ENCODE measurements at places on chromosomes 1 and 21.

GRCh38 chr1:3349161-3349967 is 105.1 kb upstream of the ARHGEF16 start:
- no peak for DNase-seq

- DNase-seq: no peak
Observed at GRCh38 chr1:5959667-5960230, 32.5 kb downstream of the NPHP4 start.

DNA sequence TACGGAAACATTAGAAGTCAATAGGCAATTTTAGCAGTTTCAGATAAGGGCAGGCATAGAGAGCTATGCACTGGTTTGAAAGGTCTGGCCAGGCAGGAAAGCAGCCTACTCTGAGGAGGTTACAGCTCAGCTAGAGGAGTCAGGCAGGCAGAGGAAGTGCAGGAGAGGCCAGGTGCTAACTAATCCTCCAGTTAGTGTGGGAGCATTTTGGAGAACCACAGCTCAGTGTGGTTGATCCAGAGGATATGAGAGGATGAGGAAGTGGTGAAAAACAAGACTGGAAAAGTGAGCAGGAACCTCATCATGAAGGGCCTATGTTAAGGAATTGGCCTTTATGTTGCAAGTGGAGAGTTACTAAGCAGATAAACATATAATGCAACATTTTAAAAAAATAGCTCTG is 282.4 kb upstream of the SGIP1 start:
- DNase-seq: no peak

- no peak for DNase-seq
Observed at GRCh38 chr1:205477121-205477758, 21.4 kb upstream of the BLACAT1 start.

DNA sequence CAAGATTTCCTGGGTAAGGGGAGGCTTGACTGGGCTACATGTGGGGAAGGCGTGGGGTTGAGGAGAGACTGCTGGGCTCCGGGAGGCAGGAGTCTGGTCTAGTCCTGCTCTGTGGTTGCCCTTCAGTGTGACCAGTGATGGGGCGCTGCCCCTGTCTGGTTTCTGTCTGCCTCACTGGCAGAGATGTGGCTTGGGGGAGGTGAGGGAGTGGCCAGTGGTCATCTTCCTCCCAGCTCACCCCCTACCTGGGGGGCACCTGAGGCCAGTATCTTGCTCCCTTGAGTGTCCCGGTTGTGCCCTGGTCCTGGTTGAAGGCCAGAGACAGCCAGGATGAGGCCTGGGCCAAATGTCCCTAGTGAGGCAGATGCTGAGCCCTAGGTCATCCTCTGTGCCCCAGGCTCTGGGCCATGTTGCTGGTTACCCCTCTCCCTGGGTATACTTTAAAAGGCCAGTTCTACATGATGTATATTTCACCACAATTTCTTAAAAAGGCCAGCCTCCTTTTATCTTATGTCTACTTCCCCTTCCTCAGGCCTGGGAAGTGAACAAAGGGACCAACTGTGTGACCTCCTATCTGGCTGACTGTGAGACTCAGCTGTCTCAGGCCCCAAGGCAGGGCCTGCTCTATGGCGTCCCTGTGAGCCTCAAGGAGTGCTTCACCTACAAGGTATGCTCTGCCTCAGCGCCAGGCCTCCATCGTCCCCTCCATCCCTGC is 10.5 kb downstream of the FAAH start:
- DNase-seq: no peak

GRCh38 chr1:118934706-118935105 is 53.4 kb downstream of the TBX15 start:
- DNase-seq: no peak

- no peak for DNase-seq
Observed at GRCh38 chr1:240515505-240515904, 96.5 kb downstream of the GREM2 start.

GRCh38 chr1:39666772-39667171 is 5.1 kb downstream of the NT5C1A start:
- no peak for DNase-seq

DNA sequence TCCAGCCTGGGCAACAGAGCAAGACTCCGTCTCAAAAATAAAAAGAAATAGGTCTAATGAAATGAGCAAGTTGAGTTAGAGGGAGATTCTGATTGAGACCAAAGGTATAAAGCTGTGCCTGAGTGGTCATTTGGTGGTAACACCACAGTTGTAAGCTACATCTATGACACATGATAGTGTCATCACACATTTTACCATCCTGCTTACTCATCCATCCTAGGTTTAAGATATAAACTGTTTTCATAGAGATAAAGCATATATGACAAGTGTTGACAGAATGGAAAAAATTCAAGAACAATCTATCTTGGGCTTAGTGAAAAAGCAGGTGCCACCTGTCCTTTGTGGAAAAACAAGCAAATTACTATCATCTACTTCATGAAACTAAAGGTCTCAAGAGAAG is 7.1 kb upstream of the CFAP141 start:
- no peak for DNase-seq

DNA sequence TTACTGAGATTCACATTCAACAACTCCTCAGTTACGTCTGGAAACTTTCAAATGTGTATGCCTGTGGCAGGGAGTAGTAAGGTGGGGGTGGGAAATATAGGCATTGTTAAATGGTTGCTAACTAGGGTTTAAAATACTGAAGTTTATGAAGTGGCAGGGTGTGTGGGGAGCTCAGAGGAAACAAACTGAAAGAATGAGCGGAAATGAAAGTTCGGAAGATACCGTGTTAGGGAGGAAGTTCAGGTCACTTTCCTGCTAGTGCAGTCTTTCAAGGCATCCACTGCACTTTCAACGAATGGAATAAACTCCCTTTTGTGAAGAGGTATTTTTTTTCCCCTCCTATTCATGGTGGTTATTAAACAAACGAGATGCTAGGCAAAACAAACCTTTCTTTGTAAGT is 19.7 kb downstream of the SYNJ1 start:
- DNase-seq: no peak

DNA sequence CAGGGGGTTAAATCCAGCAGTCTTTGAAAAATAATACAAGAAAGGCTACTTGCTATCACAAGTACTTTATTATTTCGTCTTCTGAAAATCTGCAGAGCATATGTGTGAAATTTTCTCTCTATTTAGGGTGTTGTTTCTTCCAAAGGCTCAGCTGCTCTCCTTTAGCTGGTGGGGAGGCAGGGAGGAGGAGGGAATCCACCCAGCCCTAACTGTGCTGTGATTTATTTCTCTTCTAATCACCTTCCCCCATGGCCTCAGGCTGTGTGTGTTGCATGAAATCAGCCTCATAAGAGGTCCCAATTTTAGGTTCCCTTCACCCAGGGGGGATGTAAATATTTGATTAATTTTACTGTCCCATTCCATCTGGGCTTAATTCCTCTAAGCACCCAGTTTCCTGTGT is 77.6 kb upstream of the PGBD5 start:
- DNase-seq: no peak

- peak; percentile 36 for DNase-seq
Observed at GRCh38 chr1:34597877-34598514, 156.9 kb upstream of the GJB5 start.

DNA sequence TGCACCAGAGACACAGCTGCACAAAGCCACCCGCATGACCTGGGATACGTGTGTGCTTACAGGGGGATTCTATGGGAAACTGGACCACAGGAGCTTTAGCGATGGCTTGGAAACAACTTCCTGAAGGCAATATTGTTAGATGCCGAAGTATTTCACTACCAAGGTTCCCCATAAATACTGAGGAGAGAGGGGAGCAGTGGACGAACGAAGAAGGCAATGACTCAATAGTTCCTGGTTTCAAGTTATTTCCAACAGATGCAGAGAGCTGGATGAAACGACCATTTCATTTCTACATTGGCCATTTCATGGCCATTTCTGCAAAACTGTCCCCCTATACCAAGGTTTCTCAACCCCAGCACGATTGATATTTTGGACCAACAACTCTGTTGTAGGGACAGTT is 61.3 kb downstream of the CD34 start:
- DNase-seq: no peak

DNA sequence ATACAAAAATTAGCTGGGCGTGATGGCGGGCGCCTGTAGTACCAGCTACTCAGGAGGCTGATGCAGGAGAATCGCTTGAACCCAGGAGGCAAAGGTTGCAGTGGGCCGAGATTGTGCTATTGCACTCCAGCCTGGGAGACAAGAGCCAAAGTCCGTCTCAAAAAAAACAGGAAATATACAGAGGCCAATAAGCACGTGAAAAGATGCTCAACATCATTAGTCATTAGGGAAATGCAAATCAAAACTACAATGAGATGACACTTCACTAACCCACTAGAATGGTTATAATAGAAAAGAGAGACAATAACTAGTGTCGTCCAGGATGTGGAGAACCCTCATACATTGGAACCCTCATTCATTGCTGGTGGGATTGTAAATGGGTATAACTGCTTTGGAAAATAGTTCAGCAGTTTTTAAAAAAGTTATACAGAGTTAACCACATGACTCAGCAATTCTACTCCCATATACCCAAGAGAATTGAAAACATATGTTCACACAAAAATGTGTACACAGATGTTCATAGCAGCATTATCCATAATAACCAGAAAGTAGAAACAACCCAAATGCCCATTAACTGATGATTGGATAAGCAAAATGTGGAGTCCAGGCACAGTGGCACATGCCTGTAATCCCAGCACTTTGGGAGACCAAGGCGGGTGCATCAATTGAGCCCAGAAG is 6.4 kb upstream of the E2F2 start:
- DNase-seq: peak; percentile 30

DNA sequence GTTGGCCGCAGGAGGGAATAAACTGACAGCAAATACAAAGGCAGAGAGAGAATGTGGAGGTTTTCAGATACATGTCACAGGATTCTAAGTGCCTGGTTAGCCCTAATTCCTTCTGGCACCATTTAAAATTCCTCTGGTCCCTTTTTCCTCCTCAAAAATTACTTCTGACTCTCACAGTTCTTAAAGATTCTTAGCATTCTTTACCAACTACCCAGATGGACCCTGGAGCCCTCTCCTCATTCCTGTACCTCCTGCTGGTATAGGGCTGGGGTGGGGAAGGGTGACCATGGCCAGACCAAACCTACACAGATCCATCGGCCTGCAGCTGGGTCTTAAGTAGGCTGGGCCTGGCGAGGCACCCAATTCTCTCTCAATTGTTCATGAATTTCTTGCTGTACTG is 7.2 kb downstream of the MKNK1 start:
- DNase-seq: no peak

- no peak for DNase-seq
Observed at GRCh38 chr1:118991448-118991847, 3.3 kb upstream of the TBX15 start.

DNA sequence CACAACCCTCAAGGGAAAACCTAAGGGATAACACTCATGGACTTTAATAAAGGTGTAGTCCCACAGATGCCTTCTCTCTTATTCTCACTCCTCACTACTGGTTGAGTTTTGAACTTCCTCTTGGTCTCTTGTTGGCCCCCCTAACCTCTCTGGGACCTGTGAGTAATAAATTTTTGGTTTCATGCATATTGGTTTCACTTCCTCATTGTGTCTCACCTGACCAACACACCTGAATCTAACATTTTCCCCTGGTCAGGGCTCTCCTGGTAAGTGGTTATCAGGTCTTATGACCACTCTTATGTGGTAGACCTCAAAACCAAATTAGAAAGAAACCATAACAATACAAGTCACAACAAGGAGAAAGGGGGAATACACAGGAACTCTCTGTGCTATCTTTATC is 60.5 kb upstream of the PRMT6 start:
- DNase-seq: no peak

DNA sequence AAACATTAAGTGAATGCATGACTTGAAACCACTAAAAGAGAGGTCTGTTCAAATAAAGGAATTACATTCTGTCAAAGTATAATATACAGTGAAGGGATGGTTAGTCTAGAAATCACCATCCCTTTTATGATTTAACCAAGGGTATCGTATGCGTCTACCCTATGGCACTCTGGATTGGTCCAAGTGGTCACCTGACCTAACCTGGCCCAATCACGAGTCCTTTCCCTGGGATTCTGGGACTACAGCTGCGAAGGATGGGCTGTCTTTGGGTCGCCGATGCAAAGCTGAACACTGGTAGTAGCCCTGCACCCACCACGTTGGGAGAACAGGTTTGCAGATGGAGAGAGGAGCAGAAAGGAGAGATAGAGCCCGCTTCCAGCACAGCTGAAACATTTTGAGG is 30.4 kb upstream of the C1orf198 start:
- no peak for DNase-seq

DNA sequence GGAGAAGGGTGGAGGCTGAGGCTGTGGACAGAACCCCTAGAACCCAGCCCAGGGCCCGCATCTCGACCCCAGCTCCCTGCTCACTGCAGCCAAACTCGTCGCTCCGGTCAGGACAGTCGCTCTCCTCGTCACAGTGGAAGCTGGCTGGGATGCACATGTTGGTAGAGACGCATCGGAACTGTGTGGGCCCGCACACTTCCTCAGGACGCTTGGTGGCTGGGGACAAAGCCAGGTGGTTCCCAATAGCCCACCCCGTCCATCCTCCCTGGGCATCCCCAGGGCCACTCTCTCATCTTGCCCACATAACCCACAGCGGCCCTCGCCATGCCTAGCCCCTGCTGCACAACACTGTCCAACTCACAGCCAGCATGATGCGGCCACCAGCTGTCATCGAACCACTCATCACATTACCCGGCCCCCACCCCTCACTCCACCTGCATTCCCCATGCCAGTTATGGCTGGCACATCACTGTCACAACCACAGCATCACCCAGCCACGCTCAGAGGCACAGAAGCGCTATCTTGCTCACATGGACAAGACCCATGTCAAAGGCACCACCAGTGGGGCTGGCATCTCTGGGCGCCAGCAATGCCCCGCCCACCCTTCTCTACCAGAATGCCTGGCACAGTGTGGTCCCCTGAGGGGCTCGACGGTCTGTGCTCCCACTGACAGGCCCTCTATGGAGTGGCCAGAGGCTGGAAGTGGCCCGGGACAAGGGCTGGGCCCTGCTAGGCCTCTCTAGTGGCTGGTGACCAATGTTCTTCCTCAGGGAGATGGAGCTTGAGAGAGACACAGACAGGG is 51.7 kb downstream of the HSPG2 start:
- DNase-seq: no peak

DNA sequence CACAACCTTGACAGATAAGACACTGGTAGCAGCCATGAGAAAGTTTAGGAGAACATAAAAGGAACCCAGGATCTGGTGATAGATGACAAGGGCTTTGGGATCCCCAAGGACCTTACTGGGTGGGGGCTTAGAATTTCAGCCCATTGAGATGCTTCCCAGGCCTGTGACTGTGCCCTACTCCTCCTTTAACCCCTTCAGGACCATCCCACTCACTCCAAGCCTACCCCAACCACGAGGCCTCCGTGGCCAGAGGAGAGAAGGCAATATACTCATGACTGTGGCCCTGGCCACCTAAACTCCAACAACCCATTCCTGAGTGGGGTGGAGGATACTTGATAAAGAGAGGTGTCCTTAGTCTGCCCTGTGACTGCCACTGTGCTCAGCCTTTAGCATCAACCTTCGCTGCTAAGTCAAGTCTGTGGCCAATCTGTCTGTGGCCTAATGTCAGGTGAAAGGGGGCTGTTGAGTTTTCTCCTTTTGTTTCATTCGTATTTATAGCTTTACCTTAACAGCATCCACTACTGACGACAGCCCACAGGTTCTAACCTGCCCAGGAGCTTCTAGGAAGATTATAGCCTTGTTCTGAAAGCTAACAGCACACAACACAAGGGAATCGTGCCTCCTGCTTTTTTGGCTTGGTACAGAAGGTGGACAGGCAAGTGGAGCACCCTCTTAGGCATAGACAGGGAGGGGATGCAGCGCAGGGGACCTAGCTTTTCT is 16.9 kb upstream of the BCAR3 start:
- no peak for DNase-seq
